Hepatocyte (in vitro differentiated cells): ENCODE measurements at places on chromosomes 3 and 15. TPM values are rescaled to one million over a fixed set of nuclear protein-coding genes. Genes with fewer than 3 reads are reported as not detected.
A peak's percentile ranks its signal among the peaks of the same experiment; 100 is the strongest.

The SLMAP gene
- total RNA-seq, result 44.5 and 46.0 TPM in 2 replicates

The PLSCR5 gene
- total RNA-seq, result 0.60 and 2.0 TPM in 2 replicates

The FBXL22 gene
- total RNA-seq, result 0.60 and 0.76 TPM in 2 replicates

The UCN2 gene
- 0.08 and 0.30 TPM in 2 replicates for total RNA-seq

The BTLA gene
- total RNA-seq, result not detected in 2 replicates

The GCNT3 gene
- 17.5 and 21.6 TPM in 2 replicates for total RNA-seq

The C15orf61 gene
- total RNA-seq, result 4.1 and 7.6 TPM in 2 replicates

DNA sequence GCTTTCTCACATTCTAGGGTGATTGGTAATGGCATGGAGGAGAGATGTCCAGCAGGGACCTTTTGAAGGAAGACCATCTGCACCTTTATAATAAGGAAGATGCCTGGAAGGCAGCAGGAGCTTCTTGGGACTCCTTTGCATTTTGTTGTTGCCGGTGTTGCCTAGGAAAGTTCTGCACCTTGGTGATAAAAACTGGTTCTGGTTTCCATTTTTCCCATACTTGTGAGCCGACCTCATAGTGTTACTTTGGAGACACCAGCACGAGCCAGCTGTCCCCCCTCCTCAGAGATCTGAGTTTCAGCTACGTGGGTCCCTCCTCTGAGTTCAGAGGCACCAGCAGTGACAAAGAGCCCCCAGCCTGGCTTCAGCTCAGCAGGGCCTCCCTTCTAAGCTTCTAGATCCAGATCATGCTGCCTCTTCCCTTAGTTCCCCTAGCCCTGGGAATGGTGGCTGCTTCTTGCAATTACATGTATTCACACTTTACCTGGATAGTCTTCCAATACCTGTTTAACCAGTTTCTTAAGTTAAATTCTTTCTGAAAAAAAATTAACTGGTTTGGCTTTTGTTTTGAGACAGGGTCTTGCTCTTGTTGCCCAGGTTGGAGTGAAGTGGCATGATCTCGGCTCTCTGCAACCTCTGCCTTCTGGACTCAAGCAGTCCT lies 18.0 kb upstream of the FSTL1 start:
- no peak for DNase-seq

DNA sequence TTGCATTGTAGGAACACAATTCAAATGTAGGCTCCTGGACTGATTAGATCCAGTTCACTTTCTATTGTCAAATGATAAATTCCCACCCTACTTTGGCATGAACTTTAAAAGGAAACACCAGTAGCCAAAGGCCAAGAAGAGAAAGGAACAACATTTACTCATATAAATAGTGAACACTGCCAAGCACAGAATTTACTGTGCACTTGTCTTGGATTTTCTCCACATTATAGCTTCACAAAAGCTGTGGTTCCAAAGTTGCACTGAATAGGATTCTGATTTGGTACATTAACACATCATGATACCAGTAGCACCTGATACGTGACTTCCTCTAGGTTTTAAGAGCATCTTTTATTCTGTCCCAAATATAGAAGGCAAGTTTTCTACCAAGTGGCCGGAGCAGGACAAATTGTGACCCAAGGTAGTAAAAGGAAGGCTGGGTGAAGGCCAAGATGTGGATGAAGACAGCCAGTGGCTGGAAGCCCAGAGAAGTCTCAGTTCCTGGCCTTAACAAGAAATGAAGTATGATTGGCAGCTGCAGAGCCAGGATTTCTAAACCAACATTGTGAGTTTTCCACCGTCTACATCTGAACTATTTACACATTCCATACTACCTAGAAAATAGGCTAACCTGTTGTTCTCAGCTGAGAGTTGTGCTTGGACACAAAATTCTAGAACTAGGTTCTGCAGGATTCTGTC lies 206.7 kb downstream of the THRB start:
- no peak for DNase-seq

GRCh38 chr3:157199841-157200240 lies 39.9 kb upstream of the CCNL1 start:
- no peak for DNase-seq

- no peak for DNase-seq
Observed at GRCh38 chr3:181554233-181554765, 157.4 kb upstream of the SOX2 start.

DNA sequence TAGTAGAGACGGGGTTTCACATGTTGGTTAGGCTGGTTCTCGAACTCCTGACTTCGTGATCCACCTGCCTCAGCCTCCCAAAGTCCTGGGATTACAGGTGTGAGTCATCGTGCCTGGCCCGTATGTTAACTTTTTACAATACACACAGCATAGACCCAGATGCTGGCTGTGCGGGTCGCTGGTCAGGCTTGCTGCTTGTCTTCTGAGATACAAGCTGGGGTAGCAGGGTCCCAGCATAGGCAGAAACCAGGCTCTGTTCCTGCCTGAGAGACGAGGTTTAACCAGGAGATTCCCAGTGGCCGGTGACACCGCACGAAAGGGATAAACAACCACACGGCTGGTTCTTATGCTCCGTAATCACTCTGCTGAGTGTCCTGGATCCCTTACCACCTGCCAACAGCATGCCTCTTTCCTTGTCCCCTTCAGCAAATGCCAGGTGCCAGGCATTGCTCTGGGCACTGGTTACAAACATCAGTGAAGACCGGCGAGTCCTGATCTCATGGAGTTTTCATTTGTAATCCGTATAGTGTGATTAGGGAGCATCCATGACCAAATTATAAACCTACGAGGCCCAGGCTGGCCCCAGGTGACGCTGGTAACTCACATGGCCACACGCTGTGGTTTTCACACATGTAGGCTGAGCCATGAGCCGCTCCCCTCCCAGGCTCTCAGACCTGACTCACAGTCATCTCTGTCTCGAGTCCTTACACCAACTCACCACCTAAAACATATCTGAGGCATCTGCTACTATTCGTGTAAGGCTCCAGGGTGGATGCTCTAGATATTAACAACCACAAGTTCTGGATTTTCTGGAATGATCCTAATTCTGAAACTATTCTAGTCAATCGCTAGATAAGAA lies 125.7 kb downstream of the PDZRN3 start:
- no peak for DNase-seq

GRCh38 chr3:46186471-46187340 lies 21.4 kb downstream of the CCR1 start:
- DNase-seq, result no peak

DNA sequence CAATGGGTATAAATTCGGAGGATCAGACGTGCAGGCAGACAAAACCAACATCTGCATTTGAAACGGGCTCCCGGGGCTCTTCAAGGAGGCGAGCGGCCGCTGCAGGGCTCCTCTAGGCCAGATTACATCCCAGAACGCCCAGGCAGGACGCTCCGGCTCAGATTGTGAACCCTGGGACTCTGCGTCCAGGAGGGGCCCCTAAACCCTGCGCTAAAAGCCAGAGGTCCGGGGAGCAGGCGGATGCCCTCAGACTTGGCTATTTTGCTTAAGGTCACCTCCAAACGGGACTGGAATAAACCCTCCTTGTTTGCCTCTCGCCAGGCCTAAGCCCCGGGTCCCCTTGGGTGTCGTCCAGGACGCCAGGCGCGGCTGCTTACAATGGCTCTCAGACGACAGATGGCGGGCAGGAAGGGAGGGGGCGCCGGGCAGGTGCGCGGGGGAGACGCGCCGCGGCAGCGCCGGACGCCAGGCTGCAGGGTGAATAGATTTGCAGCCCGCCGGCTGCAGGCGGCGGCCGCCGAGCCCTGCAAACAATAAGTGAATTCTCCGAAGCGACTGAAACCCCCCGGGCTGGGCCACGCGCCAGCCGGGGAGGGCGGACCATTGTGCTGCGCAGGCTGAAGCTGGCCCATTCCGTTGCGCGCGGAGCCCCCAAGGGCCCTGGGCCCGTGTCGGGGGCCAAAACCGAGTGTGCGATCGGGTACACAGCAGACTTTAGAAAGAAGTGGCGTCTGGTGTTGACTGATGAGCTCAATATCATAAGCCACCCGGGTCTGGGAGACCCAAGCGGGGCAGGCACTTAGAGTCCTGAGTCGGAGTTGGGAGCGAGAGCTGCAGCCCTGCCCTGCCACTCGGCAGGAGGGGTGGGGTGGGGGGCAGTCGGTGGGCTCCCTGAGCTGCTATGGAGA lies 32.3 kb upstream of the AMOTL2 start:
- DNase-seq, result peak; percentile 48

GRCh38 chr15:89645680-89646079 lies 9.6 kb downstream of the KIF7 start:
- no peak for DNase-seq

GRCh38 chr3:107775974-107776373 lies 253.2 kb downstream of the BBX start:
- no peak for DNase-seq

DNA sequence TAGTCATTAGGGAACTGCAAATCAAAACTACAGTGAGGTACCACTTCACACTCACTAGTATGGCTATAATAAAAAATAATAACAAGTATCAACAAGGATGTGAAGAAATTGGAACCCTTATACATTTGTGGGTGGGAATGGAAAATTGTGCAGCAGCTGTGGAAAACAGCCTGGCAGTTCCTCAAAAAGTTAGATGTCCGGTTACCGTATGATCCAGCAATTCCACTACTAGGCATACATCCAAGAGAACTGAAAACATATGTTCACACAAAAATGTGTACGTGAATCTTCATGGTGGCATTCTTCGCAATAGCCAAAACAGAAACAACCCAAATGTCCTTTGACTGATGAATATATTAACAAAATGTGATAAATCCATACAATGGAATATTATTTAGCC lies 187.9 kb upstream of the LYSMD4 start:
- no peak for DNase-seq

GRCh38 chr15:29825227-29825626 lies 3.0 kb upstream of the TJP1 start:
- DNase-seq, result no peak

DNA sequence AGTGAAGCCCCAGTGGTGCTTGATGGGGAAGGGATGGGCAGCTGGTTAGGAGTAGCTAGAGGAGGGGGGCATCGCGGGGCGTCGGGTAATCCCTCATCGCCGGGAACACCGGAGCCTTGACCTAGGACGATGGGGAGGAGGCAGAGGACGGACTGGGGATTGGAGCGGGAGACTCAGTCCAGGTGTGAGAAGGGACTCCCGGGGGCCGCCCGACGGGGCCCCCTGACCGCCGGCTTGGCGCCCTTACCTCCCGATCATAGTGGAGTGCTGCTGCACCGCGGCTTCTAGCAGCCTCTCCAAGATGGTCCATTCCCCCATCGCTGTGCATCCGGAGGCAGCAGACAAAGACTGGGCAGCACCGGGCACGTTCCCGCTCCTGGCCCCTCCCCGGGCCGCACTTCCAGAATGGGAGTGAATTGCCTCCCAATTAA lies 612 bp downstream of the GJD2 start:
- DNase-seq, result no peak

DNA sequence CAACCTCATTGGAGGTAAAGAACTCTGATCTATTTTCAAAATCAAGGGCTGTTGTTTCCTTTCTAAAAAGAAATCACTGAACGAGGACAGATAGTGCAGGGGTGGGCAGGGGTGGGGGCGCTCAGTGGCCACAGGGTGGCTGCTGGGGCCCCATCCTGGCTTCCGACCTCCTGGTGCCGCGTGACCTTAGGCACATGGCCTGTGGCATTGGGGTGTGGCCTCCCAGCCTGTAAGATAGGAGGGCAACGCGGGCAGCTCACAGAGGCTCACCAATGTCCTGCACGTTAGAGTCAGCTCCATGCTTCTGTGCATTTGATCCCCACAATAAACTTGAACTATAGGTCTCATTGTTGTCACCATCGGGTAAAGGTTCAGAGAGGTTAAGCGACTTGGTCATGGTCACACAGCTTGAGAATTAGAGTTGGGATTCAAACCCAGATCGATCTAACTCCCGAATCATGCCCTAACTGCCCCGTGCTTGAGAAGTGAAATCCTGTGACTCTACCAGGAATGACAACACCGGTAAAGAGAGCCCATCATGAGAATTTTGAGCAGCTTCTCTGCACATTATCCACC lies 148.0 kb upstream of the SLC6A11 start:
- DNase-seq, result no peak
